ENCODE measurements at places on chromosomes 1 and 21.

GRCh38 chr1:42761567-42761966 is 5.3 kb downstream of the P3H1 start:
- no peak for DNase-seq

- no peak for DNase-seq
Measured at GRCh38 chr1:208154040-208154439, 90.1 kb downstream of the PLXNA2 start.

GRCh38 chr1:229019663-229020271 is 251.1 kb upstream of the RAB4A start:
- DNase-seq = no peak

- DNase-seq = no peak
Measured at GRCh38 chr1:75587692-75588091, 23.2 kb downstream of the SLC44A5 start.

- DNase-seq = no peak
Measured at GRCh38 chr1:91672601-91673161, 172.0 kb downstream of the CDC7 start.

GRCh38 chr21:28447462-28447861 is 545.2 kb downstream of the LTN1 start:
- no peak for DNase-seq

Measured in NCI-H2081 treated with DMSO at 0.1 percent for 48 hours (cell line).